ENCODE measurements at places on chromosomes 13 and 19.
A peak's percentile ranks its signal among the peaks of the same experiment; 100 is the strongest.

DNA sequence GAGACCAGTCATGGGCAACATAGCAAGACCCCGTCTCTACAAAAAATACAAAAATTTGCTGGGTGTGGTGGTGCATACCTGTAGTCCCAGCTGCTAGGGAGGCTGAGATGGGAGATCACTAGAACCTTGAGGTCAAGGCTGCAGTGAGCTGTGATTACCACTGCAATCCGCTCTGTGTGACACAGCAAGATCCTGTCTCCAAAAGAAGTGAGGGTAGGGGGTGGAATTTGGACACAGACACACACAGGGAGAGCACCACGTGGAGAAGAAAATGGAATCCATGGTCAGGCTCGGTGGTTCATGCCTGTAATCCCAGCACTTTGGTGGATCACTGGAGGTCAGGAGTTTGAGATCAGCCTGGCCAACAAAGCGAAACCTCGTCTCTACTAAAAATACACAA lies 8.7 kb downstream of the TNFSF9 start:
- no peak for DNase-seq

DNA sequence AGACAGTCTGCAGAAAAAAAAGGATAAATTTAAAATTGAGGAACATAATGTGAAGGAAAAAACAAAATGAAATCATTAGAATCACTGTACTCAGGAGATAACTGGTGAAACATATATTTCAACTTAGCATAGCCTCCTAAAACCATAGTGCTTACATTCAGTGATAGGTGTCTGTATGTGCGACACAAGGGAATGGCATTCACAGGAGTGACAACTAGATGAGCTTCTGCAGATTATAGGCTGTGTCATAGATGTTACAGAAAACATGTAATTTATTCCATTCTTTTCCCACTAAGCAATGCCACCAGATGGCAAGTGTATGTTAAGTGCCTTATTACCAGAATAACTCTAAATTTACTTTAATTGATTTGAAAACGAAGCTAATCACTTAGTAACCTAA lies 960.0 kb upstream of the PCDH20 start:
- no peak for DNase-seq

DNA sequence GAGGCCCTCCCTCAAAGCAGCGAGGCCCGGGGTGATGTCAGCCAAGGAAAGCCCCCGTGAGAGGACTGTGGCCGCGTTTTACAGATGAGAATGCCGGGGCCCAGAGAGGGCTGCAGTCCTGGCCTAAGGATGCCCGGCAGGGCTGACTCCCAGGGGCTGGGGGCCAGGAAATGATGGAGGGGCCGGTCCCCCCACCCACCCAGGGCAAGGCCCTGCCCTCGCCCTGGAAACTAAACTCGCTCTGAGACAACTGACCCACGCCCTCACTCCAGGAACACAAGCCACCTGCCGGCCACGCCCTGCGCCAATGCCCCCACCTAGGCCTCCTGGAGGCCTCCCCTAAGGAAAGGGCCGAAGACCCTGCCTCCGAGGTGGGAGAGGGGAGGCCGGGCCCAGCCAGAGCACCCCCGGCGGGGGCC lies 7.2 kb downstream of the ZBTB7A start:
- DNase-seq = no peak

- DNase-seq = no peak
Observed at GRCh38 chr19:58054901-58055874, 3.9 kb upstream of the ZNF135 start.

- DNase-seq = no peak
Observed at GRCh38 chr13:51041126-51041525, 69.9 kb downstream of the C13orf42 start.

DNA sequence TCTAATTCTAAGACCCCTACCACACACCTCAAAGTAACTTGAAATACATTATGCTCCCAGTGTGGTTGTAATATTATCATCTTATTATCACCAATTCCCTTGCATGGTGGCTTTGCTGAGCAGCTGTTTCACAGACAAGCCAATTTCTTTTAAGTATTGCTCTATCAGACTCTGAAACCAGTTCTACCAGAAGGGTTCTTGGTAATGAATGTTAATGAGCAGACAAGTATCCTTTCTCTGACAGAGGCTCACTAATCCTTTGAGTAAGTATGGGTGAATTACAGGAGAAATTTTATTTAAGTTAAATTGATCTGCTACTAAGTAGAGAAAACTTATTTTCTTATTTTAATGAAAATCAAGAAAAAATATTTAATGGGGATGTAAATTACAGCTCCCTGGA lies 326.0 kb downstream of the GPC6 start:
- DNase-seq = no peak

- DNase-seq = no peak
Observed at GRCh38 chr19:13118424-13119193, 545 bp downstream of the NACC1 start.

DNA sequence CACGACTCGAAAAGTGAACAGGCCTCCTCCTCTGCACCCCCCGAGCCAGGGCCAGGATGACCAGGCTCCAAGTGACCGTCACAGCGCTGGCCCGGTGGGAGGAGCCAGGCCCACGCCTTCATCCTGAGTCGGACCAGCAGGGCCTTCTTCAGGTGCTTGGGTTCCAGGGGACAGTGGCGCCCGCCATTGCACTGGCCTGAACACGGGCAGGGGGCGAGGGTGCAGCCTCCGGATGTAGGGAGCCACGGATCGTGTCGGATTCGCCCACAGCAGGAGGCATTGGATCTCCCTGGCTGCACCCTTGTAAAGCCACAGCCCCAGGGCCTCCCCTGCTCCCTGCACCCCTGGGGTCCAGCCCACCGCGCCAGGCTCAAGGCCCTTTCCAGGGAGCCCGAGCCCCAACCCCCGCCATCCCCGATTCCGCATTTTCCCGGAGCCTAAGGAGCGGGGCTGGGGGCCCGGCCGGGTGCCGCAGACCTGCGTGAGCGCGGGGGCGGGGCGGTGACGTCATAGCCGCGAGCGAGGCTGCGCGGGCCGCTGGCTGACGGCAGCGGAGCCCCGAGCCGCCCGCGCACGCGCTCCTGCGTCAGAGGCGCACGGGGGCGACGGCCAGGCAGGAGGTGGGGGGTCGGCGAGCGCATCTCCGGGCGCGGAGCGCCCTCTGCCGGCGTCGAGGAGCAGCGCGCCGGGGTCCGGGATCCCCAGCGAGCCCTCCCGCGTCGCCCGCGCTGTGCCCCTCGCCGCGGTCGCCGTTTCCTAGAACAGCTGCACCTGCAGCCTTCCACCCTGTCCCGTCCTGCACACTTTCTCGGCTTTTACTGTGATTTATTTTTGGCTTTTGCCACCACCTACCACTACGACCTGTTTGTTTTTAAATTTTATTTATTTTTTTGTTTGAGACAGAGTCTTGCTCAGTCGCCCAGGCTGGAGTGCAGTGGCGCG lies 1.5 kb upstream of the ATP5F1D start:
- no peak for DNase-seq

DNA sequence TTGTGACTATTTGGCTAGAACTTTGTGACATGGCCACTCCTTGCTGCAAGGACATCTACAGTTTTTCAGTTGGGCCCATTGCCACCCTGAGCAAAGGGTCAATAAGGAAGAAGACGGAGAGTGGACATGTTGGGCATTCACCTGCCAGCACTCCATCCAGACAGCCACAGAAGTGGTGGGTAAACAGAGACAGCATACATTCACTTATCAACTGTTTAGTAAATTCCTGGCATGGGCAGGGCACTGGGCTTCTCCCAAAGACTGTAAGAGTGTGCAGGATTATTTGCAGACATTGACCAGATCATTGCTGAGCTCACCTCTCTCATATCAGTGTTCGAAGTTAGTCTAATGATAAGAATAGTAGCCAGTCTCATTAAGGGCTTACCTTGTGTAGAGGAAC lies 29.2 kb downstream of the SIPA1L3 start:
- no peak for DNase-seq

DNA sequence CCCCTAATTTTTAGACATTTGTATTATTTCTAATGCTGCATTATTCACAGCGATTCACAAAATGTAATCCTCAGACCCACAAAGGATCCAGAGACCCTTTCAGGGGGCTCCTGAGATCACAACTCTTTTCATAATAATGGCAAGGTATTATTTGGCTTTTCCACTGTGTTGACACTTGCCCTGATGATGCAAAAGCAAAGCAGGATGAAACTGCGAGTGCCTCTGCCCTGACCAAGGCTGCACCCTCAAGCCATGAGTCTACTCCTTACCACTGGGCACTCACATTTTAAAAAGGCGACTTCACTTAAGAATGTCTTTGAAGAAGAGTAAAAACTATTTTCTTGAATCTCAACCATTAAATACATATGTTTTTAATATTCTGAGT lies 11.4 kb downstream of the ELF1 start:
- no peak for DNase-seq

DNA sequence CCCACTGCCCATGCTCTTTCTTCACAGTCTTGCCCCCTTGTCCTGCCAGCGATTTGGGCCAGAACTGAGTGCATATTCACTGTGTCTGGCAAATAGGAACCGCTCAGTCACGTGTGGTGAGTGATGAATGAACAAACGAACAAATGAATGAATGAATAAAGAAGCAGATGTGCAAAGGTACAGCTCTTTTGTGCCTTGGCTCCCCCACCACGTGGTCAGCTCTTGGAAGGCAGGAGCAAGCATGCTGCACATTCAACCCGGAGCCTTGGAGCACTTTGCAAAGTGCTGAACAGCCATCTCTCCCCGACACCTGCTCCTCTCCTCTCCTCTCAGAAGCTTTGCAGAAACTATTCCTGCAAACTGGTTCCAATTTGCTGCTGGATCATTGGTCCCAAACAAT lies 52.4 kb downstream of the LATS2 start:
- no peak for DNase-seq

- no peak for DNase-seq
Observed at GRCh38 chr19:13104360-13104847, 1.7 kb upstream of the LYL1 start.

DNA sequence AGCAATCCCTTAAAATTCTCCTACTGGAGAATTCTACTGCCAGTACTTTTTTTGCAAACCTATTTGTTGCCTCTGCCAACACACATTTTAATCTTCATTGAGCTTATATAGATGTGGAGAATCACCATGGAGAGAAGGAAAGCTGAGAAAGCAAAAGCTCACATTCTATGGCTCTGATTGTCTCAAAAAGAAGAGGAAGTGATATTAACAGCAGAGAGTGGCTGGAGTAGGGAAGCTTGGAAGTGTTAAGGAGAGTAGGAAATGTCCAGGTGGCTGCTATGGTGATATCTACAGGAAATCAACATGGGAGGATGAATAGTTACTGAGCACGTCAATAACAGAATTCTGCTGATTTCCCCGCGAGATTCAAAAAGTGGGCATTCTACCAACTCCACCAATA lies 78.8 kb upstream of the TDRD3 start:
- DNase-seq = no peak

GRCh38 chr19:51071095-51071405 lies 6.2 kb upstream of the KLK13 start:
- no peak for DNase-seq

DNA sequence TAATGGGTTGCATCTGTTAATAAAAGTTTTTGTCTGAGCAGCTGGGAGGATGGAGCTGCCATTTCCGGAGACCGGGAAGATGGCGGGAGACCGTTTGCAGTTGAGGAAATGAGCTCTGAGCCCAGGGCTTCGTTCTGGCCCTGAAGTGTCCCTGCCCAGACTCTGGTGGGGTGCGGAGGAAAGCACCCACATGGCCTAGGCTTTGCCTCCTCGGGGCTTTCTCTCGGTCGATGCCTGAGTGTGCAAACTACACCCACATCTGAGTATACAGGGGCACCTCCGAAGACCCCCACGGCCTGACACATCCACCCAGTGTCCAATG lies 15.6 kb upstream of the NANOS3 start:
- DNase-seq = no peak

GRCh38 chr19:20167651-20168122 lies 673 bp downstream of the ZNF486 start:
- DNase-seq = peak; percentile 51

- no peak for DNase-seq
Observed at GRCh38 chr13:35557475-35557874, 81.0 kb upstream of the MAB21L1 start.

DNA sequence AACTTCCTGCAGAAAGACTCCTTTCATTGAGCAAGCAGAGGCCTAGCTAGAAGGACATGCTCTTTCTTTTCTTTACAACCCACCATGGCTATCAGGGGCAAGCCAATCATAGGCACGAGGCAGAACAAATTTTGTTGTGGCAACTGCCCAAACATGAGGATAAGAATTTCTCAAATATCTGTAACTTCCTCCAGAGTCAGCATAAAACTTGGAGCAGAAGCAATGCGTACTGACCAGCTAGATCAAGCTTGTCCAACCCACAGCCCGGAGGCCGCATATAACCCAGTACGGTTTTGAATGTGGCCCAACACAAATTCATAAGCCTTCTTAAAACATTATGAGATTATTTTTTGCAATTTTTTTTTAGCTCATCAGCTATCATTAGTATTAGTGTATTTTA lies 87.0 kb upstream of the SOX21 start:
- DNase-seq = no peak

DNA sequence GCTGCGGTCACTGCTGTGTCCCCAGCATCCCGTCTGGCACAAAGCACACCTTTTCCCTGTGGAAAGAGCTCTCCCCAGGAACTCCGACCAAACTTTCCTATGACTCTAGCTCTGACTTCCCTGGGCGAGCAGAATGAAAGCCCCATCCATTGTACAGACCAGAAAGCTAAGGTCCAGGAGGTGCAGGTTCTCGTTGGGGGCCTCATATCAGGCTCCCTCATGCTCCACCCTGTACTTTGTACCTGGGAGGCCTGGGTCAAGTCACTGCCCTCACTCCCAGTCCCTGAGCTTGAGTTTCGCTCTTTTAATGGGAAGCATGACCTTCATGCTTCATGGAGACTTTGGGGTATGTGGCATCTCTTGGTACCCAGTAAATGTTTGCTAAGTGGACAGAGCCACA lies 18.4 kb downstream of the CYTH2 start:
- DNase-seq = no peak

DNA sequence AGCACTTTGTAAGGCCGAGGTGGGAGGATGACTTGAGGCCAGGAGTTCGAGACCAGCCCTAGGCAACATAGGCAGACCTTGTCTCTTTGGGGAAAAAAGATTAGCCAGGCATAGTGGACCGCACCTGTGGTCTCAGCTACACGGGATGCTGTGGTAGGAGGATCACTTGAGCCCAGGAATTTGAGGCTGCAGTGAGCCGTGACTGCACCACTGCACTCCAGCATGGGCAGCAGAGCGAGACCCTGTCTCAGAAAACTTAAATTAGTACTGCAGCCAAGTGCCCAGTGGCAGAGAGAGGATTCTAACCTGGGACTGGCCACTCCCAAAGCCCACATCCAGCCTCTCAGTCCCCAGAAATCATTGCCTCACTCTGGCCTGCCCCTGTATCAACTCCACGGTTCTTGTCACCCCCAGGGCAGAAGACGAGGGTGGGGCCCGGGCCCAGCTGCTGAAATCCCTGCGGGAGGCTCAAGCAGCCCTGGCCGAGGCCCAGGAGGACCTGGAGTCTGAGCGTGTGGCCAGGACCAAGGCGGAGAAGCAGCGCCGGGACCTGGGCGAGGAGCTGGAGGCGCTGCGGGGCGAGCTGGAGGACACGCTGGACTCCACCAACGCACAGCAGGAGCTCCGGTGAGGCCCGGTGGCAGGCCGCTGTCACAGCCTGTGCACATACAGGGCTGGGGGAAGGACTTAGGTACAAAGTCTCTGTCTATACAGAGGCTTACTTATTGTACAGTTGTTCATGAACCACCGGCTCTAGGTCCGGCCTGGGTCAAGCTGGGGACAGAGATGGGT lies 53.4 kb downstream of the KCNC3 start:
- DNase-seq = no peak

GRCh38 chr13:38697628-38698333 lies 10.9 kb downstream of the FREM2 start:
- no peak for DNase-seq

GRCh38 chr13:20349564-20350381 lies 117.7 kb upstream of the GJB6 start:
- DNase-seq = no peak

- DNase-seq = no peak
Observed at GRCh38 chr13:109989155-109989554, 202.8 kb upstream of the IRS2 start.

Measured in AG09309 (cell line).